Stromal cell of bone marrow (primary cell): ENCODE measurements at places on chromosomes 13 and 19.

GRCh38 chr13:39577838-39578491 lies 25.0 kb downstream of the LHFPL6 start:
- DNase-seq: no peak

- DNase-seq: no peak
Observed at GRCh38 chr13:38255600-38255999, 94.1 kb upstream of the UFM1 start.

DNA sequence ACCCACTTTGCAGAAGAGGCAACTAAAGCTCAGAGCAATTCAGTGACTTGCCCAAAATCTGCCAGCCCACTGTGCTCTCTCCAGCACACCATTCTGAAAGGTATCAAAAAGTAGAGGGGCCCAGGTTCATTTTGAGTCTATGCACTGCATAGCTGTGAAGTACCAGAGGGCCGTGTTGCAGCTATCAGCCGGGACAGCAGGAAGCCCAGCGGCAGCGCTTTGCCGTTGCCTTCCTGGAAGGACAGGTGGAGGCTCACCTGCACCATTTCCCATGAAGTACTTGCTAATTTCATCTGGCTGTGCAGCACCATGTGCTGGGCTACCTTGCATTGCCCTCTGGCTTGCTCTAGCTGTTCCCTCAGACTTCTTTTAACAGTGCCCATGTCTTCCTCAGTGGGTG lies 2.7 kb upstream of the SERPINE3 start:
- no peak for DNase-seq

DNA sequence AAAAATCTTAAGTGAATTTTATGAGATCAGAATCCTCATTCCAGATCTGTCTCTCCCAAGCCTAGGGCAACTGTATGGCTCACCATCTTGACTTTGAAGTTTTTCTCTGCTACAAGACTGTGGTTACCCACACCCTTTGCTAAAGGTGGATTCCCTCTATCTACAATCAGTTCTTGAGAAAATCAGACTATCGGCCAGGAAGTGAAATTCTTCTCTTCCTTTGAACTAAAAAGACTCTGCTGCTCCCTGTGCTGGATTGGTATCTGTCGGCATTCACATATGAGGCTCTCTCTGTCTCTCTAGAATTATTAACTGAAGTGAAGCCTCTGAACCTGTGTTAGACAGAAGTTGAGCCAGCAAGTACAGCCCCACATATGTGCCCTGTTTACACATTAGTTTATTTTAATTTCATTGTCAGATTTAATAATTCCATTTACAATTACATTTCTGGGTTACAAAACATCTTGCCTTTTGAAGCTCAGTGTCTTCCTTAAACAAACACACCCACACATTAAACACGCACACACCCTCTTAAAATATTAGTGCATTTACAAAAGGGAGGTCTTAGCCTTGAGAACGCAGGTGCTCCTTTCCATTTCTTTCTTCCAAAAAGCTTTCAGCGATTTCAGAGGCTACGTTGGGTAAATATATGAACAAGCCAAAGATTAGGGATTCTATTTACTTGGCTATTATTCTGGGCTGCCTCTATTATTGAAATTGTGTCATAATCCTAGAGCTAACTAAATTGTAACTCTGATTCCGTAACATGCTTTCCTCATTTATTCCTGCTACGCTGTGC lies 145.7 kb downstream of the MIPEP start:
- no peak for DNase-seq

DNA sequence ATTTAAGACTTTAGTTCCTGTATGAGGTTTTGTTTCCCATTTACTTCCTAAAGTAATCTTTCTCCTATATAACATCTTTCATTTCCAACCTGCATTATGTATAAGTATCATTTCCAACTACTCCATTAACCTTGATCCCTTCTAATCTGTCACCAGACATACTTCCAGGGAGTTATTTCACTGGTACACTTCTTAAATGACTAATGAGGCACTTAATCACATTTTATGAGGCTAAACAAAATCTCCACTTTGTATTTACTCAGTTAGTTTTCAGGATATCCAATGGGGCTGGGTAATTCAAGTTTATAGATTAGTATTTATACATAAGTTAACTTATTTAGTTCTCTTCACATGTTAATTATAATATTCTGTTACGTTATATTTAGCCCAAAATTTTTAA lies 634.7 kb downstream of the PCDH17 start:
- no peak for DNase-seq

DNA sequence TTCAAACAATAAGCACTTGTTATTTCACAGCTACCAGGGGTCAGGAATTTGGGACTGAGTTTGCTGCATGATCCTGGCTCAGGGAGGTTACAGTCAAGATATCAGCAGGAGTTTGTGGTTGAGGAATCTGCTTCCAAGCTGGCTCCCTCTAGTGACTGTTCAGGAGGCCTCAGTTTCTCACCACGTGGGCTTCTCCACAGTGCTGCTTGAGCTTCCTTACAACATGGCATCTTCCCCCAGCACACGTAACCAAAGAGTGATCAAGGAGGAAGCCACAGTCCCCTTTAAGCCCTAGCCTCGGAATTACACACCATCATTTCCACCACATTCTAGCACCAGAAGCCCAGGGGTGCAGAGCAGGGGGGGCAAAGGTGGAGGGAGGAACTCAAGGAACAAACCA lies 28.8 kb downstream of the CELF5 start:
- no peak for DNase-seq

DNA sequence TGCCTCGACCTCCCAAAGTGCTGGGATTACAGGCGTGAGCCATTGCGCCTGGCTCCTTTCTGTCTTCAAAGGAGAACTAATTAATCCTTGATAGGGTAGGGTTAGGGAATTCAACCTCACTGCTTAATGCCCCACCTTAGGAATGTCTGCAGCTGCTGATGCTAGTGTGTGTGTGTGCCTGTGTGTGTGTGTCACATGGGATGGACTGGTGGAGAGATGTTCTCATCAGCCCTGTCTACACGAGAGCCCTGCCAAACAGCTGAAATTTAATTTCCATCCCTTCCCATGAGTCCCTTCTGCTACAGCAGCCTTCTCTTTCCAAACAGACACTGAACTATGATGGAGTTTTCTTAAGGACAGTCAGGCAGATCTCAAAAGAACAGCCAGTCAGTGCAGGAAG lies 46.5 kb upstream of the CLDN10 start:
- DNase-seq: no peak

- DNase-seq: no peak
Observed at GRCh38 chr13:27168906-27169657, 2.5 kb downstream of the USP12 start.

- DNase-seq: no peak
Observed at GRCh38 chr19:15417699-15418098, 1.1 kb downstream of the AKAP8L start.

GRCh38 chr13:39676315-39676876 lies 20.9 kb downstream of the COG6 start:
- no peak for DNase-seq

GRCh38 chr19:28429356-28429755 lies 783.6 kb downstream of the UQCRFS1 start:
- no peak for DNase-seq

DNA sequence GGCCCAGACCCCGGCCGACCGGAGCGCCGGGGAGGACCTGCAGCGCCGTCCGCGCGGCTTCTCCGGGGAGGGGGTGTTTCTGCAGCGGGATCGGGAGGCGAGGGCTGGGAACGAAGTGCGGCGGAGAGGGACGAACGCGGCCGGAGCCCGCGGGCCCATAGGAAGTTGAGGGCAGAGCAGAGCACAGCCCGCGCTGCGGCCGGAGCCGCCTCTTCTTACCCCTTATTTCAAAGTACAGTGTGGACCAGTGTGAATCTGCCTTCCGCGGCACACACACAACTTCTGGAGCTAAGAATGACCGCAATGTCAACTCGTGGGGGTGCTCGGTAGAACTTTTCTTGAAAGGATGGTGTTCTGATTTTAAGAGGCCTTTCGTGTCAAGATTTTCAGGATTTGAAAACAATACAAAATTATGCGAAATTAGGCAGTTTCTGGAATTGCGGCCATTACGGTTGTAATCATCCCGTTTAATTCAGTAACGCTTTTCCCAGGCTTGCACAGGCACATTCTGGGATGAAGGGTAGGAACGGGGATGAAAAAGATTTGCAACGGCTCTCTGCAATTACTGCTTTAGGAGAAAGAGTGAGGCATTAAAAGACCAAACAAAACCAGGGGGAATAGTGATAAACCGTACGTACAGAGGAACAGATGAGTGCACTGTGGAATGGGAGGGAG lies 821 bp downstream of the TDRD3 start:
- DNase-seq: peak; percentile 32
